ENCODE measurements at places on chromosomes 5 and 9.

GRCh38 chr9:15377625-15378540 lies 44.8 kb upstream of the SNAPC3 start:
- DNase-seq: no peak

DNA sequence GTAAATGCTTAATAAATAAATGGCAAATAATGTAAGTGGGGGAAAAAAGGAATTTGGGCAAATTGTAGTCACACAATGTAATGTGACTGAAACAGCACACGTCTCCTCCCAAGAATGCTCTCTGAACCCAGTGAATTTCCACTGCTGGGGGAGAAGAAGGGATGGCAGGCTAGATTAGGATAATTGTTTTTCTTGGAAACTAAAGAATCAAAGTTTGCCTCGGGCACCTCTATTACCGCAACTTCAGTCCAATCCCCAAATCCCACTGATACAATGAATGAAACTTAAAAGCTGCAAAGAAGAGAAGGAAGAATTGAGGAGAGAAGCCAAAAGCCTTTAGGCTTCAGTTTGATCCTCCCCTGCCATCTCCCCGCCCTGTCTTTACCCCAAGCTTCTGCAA lies 423.2 kb upstream of the PAPPA start:
- DNase-seq: no peak

DNA sequence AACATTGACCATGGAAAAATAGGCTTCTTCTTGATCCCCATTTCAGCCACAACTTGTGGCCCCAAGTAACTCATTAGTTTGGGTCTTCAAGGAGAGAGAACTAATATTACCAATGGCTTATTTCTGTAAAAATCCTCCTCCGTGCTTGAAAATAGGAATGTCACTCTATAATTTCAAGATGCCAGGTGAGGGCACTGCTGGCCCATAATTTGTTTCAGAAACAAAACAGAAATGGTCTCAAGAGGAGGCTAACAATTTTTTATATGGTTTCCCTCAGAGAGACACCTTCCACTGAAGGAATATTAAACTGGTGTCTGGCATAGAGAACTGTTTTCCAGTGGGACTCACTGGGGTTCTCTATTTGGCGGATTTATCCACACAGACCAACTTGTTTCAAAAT lies 437.0 kb upstream of the TRPC7 start:
- no peak for DNase-seq

DNA sequence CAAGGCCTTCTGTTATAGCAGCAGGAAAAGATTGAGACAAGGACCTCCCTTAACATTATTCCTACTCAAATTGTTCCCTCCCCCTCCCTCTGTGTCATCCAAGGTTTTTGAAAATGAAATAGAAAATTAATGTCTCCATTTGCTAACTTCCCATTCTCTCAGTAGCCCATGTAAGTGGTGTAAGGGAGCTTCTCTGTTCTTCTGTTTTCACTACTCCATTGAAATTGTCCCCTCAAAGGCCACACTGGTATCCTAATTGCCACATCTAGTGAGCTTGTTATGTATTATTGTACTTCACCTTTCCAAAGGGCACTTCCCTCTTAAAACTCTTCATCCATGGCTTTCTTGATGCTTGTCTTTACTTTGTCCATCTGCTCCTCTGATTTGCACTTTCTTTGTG lies 131.2 kb upstream of the PIK3R1 start:
- DNase-seq: no peak

GRCh38 chr5:69010476-69010875 lies 83.3 kb upstream of the SLC30A5 start:
- no peak for DNase-seq

GRCh38 chr5:158609333-158610050 lies 490.2 kb downstream of the EBF1 start:
- DNase-seq: no peak

DNA sequence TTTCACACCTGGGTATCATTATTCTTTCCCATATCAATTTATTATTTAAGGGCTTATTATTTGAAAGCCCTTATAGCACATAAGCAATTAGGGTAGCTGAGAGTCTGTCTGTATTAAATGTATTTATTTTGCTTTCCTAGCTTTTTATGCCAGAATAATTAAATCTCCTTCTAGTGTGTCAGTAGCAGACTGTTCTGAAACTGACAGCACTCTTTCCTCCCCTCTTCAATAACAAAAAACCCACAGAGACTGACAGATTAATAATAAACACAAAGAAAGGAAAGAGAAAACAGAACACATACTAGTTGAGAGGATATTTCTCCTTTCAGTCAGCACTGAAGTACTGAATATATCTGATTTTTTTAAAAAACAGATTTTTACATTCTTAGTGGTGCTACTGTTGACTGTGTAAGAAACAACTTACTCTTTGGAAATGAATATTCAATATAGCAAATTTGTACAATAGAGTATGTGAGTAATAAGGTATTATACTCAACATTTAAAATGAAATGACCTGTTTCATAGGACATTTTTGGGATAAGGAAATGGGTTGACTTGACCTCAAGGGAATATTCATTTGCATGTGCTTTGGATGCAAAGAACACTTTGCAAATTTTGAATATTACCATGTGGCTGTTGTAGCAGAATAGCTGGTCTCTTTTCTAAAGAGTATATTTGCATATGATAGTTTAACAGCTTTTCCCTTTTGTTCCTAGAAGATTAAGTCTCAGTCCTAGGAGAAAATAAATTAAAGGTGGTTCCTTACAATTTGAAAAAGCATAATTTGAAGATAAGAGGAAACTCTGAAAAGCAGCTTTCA lies 208.3 kb downstream of the SPATA31D1 start:
- no peak for DNase-seq

DNA sequence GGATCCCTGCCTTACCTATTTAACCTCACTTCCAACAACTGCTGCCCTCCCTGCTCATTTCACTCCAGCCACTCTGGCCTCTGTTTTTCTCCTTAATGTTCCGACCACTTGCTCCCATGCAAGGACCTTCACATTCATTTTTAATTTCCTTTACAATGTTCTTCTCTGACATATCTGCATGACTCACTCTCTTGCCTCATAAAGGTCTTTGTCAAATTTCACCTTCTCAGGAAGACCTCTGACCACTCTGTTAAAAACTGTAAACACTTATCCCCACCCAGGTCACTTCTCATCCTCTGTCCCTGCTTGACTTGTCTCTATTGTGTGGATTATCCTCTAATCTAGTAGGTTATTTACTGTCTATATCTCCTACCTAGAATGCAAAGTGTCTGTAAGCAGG lies 751.2 kb downstream of the BRINP1 start:
- DNase-seq: no peak

GRCh38 chr5:103258957-103259704 lies 568 bp downstream of the MACIR start:
- peak; percentile 34 for DNase-seq

GRCh38 chr5:142069606-142070399 lies 38.8 kb upstream of the NDFIP1 start:
- no peak for DNase-seq

GRCh38 chr5:36934740-36935356 lies 58.3 kb downstream of the NIPBL start:
- no peak for DNase-seq

GRCh38 chr9:112288029-112288428 lies 45.4 kb downstream of the PTBP3 start:
- DNase-seq: no peak

DNA sequence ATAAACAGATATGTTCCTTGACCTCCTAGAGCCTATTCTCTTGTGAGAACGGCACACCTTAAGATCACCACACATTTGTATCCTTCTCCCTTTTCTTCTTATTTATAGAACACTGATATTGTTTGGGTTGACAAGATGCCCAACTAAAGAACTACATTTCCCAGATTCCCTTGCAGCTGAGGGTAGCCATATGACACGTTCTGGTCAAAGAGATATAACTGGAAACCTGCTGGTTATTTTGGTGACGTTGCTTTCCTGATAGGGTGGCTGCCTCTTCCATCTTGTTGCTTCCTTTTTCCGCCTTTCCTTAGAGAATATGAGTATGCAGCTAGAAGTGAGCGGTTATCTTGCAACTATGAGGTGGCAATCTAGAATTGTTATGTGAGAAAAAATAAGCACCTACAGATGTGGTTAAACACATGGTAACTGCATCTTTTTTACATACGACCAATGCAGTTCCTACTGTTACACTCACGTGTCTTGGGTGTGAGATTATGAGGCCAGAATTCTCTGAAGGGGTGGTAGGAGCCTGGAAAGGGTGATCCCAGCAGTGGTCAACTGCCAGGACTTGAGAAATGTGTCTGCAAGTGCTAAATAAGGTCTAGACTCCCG lies 72.9 kb downstream of the SEC61B start:
- DNase-seq: no peak

- DNase-seq: no peak
Measured at GRCh38 chr5:109045710-109046109, 298.0 kb downstream of the FER start.

- DNase-seq: no peak
Measured at GRCh38 chr5:33843579-33843978, 48.2 kb downstream of the ADAMTS12 start.

GRCh38 chr5:102903074-102903871 lies 148.2 kb downstream of the PAM start:
- DNase-seq: no peak

GRCh38 chr5:107389130-107389774 lies 281.5 kb downstream of the EFNA5 start:
- peak; percentile 5 for DNase-seq

GRCh38 chr5:141641634-141642267 lies 5.0 kb downstream of the RELL2 start:
- no peak for DNase-seq

DNA sequence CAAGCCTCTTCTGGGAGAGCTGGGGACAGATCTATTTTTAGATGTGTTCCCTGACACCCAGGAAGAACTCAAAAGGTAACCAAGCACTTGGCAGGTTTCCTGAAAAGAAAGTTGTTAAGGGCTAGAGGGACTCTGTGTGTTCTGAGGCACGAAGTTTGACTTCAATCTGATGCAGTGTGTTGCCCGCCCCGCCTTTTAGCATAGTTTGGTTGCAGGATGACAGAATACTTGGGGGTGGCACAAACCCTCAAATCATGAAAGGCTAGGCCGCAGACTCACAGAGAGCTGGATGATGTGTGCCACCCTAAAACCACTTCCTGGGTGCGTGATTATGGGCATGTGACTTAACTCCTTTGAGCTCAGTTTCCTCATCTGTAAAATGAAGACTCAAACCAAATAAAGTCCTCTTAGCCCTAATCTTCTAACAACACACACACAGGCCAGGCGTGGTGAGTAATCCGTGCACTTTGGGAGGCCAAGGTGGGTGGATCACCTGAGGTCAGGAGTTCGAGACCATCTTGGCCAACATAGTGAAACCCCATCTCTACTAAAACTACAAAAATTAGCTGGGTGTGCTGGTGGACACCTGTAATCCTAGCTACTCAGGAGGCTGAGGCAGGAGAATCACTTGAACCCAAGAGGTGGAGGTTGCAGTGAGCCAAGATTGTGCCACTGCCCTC lies 12.8 kb upstream of the NDFIP1 start:
- no peak for DNase-seq

DNA sequence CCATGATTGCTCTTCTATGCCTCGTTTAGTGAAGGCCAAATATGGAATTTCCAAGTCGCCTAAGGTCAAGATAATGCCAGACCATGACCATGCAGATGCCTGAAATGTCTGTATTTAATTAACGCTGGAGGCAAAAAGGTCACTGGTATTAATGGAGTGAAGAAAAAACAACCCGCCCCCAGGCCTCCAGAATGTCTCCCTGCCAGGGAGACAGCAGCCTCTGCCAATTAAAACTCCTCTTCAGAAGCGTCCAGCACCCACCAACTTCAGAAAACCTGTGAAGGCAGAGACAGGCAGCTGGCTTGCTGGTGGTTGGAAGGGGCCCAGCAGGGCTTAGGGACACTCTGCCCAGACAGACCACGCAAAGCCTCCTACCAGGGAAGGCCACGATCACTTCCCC lies 94.4 kb downstream of the VAV2 start:
- DNase-seq: no peak

DNA sequence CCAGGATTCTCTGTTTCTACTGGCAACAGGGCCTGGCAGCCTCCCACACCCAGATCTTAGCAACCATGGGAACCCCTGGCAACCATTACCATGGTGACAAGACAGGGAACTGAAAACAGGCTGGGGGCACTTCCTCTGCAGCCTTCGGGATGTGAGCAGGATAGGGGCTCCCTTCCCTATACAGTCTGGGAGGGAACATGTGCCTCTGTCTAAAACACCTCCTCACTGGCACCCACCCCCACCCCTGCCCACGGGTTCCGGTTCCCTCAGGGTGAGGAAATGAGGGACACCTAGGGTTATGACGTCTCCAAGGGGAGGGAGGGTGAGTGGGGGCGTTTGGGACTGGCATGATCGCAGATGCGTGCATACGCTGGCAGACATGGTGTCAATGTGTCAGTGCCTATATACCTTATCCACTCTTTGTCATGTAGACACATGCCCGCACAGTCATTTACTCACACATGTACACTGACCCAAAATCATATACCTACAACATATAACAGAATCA lies 3.0 kb upstream of the DNAJB5 start:
- peak; percentile 36 for DNase-seq

GRCh38 chr9:32708480-32709150 lies 73.1 kb upstream of the TAF1L start:
- DNase-seq: no peak

DNA sequence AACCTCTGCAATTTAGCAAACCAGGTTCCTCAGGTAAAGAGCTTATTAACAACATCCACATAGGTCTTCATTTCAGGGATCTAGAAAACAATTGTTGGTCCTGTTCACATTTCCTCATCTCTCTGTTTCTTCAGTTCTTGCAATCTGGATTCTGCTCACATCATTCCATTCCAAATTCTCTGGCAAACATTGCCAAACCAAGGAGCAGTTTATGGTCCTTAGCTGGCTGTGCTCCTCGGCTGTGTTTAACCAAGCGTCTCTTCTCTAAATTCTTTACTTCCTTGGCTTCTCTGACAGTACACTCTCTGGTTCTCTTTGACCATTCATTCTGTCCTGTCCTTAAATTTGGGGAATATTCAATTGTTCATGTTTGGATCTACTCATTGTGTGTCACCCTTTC lies 65.8 kb upstream of the RANBP3L start:
- DNase-seq: no peak

- no peak for DNase-seq
Measured at GRCh38 chr5:134053840-134054338, 49.1 kb upstream of the VDAC1 start.

GRCh38 chr5:133287500-133287899 lies 235.7 kb downstream of the HSPA4 start:
- DNase-seq: no peak

DNA sequence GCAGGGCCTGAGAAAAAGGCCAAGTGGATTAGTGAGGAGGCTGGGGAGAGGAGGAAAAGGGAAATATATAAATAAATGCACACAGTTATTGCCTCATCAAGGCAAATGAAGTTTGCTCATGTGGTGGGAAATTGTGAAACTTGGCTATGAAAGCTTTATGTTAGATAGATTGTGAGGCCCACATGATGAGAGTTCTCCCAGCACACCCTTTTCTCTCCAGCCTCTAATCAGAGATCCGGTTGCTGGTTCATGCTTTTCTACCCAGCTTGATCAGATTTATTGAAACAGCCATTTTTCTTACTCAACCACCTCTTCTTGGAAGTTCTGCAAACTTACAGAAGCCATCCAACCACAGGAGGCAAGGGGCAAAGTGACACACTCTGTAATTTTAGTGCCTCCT lies 125.8 kb upstream of the KLF4 start:
- DNase-seq: no peak

GRCh38 chr5:34848230-34848629 lies 9.3 kb downstream of the TTC23L start:
- DNase-seq: no peak
